ENCODE measurements at places on chromosomes 7 and 10. TPM values are rescaled to one million over a fixed set of nuclear protein-coding genes. Genes with fewer than 3 reads are reported as not detected.

Gene ARHGAP22
- total RNA-seq, result 7.2 TPM

Gene OR2A5
- total RNA-seq, result not detected

Gene ERV3-1
- total RNA-seq, result 17.9 TPM

Gene LIPM
- total RNA-seq, result not detected

Gene CDNF
- 1.7 TPM for total RNA-seq

Gene ZNF425
- total RNA-seq, result 2.4 TPM

Gene NPFFR1
- total RNA-seq, result 0.29 TPM

Gene ZNF777
- 9.3 TPM for total RNA-seq

Gene AP5Z1
- total RNA-seq, result 152 TPM

Gene RELN
- total RNA-seq, result 1.1 TPM

Gene EBF3
- total RNA-seq, result not detected

Gene TACC2
- total RNA-seq, result 349 TPM

Measured in upper lobe of left lung (tissue), 6 donors.